ENCODE measurements at places on chromosomes 5 and 9. TPM values are rescaled to one million over a fixed set of nuclear protein-coding genes. Genes with fewer than 3 reads are reported as not detected.

DNA sequence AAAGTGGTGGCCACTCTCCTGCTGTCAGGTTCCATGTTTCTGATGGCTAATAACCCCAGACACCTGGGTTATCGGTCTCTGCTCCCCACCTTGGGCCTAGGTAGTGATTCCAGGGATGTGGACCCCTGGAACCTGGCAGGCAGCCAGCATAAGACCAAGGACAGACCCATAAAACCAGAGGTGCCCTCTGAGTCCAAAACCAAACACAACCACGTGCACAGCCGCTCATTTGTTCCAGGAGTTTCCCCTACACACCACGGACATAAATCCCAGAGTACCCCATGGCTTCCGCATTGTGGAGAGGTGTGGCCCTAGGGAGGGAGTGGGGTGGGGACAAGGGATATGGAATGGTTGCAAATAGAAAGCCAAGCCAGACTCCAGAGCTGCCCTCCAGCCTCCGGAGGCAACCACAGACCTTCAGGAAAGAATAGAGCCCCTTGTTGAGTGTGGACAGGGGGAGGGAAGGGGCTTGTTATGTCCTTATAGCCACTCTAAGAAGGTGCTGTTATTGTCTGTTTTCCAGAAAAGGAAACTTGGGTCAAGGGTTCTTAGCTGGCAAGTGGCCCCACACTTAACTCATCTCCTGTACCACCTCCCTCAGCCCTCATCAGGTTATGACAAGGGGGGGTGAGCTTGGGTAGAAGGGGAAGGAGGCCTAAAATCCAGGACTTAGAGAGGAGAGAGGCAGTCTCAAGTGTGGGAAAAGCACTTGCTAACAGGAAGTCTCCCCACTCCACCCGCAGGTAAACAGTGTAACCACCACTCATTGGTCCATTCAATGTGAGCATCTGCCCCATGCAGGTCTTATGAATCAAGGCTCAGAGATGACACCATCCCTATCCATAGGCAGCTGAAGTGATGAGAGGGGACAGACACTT is 23.6 kb upstream of the CYSTM1 start:
- DNase-seq = no peak

- DNase-seq = no peak
These were observed 17.9 kb upstream of the RAB14 start for GRCh38 chr9:121219530-121219929.

DNA sequence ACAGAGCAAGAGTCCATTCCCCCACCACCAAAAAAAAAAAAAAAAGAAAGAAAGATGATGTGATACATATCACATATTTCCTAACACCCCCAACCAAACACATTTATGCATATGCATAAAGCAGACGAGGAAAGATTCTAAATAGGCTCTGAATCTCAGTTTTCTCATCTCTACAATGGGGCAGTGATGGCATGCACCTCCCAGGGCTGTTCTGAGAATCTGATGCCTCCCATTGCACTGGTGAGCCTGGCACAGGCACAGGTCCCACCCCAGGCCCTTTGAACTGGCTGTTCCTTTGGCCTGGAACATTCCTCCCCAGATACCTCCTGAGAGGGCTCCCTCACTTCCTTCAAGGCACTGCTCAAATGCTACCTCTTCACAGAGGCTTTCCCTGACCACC is 116.5 kb downstream of the C9orf50 start:
- no peak for DNase-seq

GRCh38 chr5:36870399-36871040 is 6.0 kb upstream of the NIPBL start:
- no peak for DNase-seq

- DNase-seq = no peak
These were observed 55.0 kb downstream of the CD180 start for GRCh38 chr5:67141644-67142043.

DNA sequence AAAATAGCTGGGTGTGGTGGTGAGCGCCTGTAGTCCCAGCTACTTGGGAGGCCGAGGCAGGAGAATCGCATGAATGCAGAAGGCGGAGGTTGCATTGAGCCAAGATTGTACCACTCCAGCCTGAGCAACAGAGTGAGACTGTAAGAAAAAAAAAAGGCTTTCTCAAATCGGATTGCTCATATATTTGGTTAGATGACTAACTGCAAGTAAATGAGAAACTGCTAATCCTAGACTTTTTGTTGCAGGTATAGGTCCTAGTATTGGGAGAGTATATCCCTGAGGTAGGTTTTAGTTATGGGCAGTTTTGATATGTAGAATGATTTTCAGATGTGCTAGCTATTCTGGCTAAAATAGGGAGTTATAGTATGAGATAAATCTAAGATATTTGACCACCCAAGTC is 944.8 kb downstream of the DNAH5 start:
- DNase-seq = no peak

DNA sequence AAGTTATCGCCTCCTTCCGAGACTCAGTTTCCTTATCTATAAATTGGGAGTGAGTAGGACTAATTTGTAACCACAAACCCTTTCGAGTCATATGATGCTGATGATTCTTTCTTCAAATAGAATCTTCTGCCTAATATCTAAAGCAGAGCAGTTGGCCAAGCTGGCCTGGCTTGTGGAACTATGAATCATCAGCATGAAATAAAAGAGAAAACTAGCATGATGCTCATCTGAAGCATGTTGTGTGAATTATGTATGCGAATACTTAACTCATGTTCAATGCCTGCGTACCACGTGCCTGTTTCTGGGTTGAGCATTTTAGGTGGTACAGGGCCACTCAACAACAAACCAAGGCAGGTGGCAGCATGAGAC is 15.0 kb upstream of the ORM1 start:
- no peak for DNase-seq

GRCh38 chr5:109483395-109483971 is 73.7 kb upstream of the PJA2 start:
- no peak for DNase-seq

The CORO2A gene
- 7.8 TPM for total RNA-seq

The PAEP gene
- not detected for total RNA-seq

The FGFR4 gene
- 0.53 TPM for total RNA-seq

The GM2A gene
- 22.4 TPM for total RNA-seq
